ENCODE measurements at places on chromosomes 13 and 19.

DNA sequence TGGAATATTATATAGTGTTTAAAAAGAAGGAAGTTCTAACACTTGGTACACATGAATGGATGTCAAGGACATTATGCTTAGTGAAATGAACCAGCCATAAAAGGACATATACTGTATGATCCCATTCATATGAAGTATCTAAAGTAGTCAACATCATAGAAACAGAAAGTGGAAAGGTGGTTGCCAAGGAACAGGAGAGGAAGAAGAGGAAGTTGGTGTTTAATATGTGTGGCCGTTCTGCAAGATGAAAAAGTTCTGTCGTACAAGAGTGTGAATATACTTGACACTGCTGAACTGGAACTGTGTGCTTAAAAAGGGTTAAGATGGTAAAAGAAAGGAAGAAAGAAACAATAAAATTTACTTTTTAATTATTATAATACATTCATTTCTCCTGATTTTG is 33.1 kb upstream of the C1QTNF9 start:
- no peak for DNase-seq

DNA sequence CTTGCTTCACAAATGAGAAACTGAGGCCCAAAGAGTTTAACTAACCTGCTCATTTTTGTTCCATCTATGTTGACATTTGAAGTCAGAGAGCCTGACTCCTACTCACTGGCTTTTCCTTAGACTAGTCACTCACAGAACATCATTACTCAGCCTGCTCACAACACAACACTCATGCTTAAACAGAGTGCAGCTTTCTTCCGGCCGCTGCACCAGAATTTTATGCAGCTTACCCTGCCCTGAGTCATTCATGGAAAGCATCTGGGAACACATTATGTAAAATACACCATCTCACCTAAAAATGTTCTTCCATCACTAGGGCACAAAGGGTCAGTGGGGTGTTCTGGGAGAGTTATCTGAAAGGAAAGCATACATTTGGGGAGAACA is 303.4 kb downstream of the SPRY2 start:
- no peak for DNase-seq

GRCh38 chr19:33683881-33684537 is 62.3 kb downstream of the CHST8 start:
- no peak for DNase-seq

GRCh38 chr13:97248243-97248642 is 26.1 kb downstream of the MBNL2 start:
- DNase-seq, result no peak

DNA sequence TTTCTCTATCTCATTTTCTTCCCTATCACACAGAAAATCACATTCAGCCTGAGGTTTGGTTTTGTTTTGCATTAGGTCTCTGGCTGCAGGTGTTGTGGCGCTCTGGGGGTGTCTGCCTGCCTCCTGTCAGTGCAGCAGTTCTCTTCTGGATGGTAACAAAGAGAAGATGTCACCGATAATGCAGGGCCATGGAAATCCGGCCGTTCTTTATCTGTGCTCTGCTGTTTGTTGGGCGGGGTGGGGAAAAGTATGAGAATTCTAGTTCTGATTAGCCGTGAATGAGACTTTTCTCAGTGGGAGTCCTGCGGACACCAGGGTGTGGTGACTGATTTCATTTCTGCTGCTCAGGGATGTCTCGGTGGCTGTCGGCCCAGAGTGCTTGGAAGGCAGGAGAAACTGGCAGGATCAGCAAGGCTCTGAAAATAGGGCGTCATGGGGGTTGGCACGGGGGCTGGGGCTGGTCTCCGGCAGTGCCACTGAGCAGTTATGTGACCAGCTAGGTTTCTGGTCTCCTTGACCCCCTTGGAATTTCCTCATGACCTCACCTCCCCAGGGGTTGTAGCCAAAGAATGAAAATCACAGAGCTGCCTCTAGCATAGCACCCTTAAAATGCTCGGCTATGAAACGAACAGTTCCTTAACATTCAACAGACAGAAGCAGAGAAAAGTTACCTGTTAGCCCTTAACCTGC is 5.0 kb downstream of the RNF113B start:
- DNase-seq, result no peak

DNA sequence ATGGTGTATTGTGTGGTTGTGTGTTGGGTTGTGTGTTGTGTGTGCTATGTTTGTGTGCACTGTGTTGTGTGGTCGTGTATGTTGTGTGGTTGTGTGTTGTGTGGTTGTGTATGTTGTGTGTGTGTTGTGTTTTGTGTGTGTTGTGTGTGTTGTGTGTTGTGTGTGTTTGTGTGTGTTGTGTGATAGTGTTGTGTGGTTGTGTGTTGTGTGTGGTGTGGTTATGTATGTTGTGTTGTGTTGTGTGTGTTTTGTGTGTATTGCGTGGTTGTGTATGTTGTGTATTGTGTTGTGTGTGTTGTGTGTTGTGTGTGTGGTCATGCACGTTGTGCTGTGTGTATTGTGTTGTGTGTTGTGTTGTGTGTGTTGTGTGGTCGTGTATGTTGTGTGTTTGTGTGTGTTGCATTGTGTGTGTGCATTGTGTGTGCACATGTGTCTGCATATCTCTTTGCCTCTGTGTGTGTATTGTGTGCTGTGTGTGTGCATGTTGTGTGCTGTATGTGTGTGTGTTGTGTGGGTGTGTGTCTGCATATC is 2.9 kb downstream of the C3 start:
- DNase-seq, result no peak

DNA sequence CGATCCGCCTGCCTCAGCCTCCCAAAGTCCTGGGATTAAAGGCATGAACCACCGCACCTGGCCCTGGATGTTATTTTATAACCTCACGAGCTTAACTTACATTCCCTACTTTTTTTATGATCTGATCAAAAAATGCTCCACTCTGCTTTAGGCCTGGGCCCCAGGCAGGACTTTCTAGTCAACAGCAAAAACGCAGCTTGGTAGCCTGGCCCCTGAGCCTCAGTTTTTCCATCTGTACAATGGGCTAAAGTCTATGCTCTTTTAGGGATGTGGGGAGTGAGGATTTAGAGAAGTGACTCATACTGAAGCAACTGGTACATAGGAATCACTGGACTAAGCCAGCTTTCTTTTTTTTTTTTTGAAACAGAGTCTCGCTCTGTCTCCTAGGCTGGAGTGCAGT is 11.9 kb upstream of the PIK3R2 start:
- DNase-seq, result no peak

GRCh38 chr13:59623206-59623915 is 540.4 kb downstream of the DIAPH3 start:
- DNase-seq, result no peak

DNA sequence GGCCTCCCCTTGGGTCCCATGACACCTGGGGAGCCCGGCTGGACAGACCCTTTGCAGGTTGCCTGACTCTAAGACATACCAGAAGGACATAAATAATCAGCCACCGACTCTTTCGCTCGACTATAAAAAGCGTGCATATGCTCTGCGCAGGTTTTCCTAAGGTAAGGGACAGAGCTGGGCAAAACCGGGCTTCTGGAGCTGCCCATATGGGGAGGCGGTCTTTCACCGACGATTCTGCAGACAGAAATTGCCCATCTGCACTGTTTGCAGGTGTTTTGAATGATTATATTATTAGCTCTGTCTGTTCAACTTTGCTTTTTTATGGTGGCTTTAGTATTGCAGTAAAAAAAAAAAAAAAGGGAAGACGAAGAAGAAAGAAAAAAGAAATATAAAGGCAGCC is 347.2 kb downstream of the TSHZ3 start:
- no peak for DNase-seq

DNA sequence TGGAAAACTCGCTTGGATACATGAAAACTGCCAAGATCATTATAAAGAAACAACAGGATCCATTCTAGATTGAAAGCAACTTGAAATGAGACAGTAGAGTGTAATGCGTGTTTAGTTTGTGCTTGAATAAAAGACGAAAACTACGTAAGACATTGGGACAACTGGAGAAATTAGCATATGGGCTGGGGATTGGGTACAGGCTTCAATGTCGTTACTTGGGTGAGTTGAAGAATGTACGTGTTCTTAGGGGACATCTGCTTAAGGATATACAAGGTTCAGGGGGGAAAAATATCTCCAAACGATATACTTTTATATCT is 471 bp upstream of the ERVK3-1 start:
- no peak for DNase-seq

GRCh38 chr13:59409211-59409610 is 754.5 kb downstream of the DIAPH3 start:
- no peak for DNase-seq

- no peak for DNase-seq
Measured at GRCh38 chr13:94712812-94713560, 641 bp upstream of the SOX21 start.

- DNase-seq, result no peak
Measured at GRCh38 chr13:104833221-104833620, 1702.2 kb downstream of the EFNB2 start.

DNA sequence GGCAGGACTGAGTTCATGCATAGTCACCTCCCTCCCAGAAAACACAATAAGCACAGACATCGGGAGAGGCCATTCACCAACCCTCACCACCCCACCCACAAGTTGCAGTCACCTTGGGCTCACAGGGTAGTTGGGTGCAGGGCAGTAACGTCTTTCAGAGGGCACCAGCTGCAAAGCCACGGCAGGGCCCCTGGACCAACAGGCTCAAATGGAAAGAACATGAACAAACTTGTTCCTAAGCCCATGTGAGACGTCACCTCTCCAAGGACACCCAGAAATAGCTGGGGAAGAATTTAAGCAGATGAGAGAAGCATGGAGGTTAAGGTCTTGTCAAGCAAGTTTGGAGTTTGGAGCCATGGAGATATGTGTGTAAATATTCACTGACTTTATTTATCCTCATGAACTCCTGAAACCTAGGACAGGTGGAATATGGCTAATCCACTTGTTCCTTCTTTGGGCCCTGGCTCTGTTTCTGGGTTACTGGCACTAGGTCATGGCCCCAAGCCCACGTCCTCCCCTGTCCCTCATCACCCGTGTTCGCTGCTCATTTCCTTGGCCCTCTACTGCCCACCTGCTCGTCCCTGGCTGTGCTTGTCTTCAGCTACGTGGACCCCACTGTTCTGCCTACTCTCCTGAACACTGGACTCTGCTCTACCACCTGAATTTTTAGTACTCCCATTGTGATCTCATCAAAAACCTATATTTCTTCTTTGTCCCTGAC is 40.4 kb downstream of the SACS start:
- no peak for DNase-seq

- no peak for DNase-seq
Measured at GRCh38 chr13:66914155-66914554, 316.0 kb downstream of the PCDH9 start.

DNA sequence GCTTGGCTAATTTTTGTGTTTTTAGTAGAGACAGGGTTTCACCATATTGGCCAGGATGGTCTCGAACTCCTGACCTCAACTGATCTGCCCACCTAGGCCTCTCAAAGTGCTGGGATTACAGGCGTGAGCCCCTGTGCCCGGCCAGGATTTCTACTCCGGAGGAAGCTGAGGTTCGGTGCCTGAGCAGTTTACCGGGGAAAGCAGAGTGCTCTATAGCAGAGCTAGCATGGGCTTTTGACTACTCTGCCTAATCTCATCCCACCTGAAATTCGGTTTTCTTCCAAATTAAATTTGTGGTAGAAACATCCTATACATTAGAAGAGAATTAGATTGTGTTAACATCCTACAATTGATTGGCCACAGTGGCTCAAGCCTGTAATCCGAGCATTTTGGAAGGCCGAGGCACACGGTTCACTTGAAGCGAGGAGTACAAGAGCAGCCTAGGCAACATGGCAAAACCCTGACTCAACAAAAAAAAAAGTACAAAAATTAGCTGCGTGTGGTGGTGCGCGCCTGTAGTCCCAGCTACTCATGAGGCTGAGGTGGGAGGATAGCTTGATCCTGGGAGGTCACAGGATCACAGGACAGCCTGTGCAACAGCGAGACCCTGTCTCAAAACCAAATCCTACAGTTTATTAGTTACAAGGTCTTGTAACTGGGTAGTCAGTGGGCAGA is 1.6 kb downstream of the RPL13A start:
- DNase-seq, result no peak

DNA sequence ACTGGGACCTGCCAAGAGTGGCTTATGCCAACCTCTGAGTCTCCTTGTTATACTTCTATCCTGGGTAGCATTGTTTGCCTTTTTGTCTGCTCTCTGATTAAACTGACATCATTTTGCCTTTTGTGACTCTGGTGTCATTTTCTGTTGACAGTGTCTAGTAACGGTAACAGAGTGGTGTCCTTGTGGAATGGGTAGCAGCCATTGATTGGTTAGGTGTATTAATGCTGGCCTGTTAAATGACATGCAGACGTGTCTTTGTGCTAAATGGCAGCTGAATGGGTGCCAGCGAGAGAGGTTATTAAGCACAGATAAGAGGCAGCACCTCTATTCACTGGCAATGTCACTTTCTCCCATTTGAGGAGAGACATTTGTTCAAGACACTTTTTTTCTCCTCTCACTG is 1289.4 kb downstream of the PCDH9 start:
- DNase-seq, result no peak

- no peak for DNase-seq
Measured at GRCh38 chr19:35949131-35949530, 13.0 kb downstream of the LRFN3 start.

GRCh38 chr19:1088416-1089010 is 6.7 kb downstream of the POLR2E start:
- no peak for DNase-seq

- DNase-seq, result no peak
Measured at GRCh38 chr13:73767747-73768315, 366.4 kb downstream of the KLF12 start.

GRCh38 chr13:46062185-46062584 is 9.6 kb upstream of the ZC3H13 start:
- DNase-seq, result no peak

- DNase-seq, result no peak
Measured at GRCh38 chr13:95624020-95624419, 20.5 kb downstream of the DZIP1 start.

GRCh38 chr13:61192826-61193225 is 222.8 kb downstream of the PCDH20 start:
- DNase-seq, result no peak

DNA sequence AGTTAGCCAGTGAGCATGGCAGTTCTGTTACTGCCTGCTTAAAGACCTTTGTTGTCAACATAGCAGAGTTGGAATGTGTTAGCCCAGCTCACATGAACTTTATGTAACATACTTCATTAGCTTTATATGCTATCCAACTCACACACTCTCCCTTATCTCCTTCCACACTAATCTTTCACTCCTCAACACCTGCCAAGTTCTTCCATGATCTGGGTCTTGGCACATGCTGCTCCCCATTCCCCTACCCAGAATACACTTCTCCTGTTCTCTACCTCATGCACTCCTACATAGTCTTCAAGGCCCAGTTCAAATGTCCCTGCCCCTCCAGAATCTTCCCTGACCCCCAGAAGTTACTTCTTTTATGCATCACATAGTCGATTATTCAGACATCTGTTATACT is 179.3 kb downstream of the KATNAL1 start:
- no peak for DNase-seq

- DNase-seq, result no peak
Measured at GRCh38 chr19:3950871-3951861, 18.3 kb downstream of the NMRK2 start.

GRCh38 chr13:40318366-40318765 is 348.1 kb downstream of the FOXO1 start:
- no peak for DNase-seq

- no peak for DNase-seq
Measured at GRCh38 chr13:79998381-79998880, 342.5 kb downstream of the SPRY2 start.

All from GM18507 (cell line).